ENCODE measurements at places on chromosomes 5 and 9. TPM values are rescaled to one million over a fixed set of nuclear protein-coding genes. Genes with fewer than 3 reads are reported as not detected.

The PHPT1 gene
- 112 TPM for total RNA-seq

The MSMP gene
- total RNA-seq, result not detected

The GZMA gene
- not detected for total RNA-seq

The TNIP1 gene
- 122 TPM for total RNA-seq

The TAF11L10 gene
- total RNA-seq, result not detected

The CORO2A gene
- 19.8 TPM for total RNA-seq

The CCL28 gene
- total RNA-seq, result 2.2 TPM

The MARCHF6 gene
- total RNA-seq, result 364 TPM

The DOCK8 gene
- 8.1 TPM for total RNA-seq

- no peak for DNase-seq
Observed at GRCh38 chr9:4098031-4098430, 201.8 kb downstream of the GLIS3 start.

DNA sequence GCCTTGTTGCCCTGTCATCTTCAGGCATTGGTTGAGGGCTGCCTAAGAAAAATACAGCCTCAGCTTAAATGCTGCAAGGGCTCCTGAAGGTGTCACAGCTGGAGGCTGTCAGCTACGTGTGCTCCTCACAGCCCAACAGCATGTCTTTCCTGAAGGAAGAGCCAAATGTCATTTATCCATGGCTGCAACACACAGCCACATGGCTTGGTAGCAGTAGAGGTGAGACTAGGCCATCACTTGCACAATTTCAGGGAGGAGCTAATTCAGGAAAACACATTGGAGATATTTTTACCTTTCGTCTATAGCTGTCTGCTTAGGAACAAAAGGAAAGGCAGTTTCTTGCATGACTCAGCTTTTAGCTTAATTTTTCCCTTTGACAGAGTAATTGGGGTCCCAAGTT is 260.7 kb downstream of the SYK start:
- peak; percentile 55 for DNase-seq

DNA sequence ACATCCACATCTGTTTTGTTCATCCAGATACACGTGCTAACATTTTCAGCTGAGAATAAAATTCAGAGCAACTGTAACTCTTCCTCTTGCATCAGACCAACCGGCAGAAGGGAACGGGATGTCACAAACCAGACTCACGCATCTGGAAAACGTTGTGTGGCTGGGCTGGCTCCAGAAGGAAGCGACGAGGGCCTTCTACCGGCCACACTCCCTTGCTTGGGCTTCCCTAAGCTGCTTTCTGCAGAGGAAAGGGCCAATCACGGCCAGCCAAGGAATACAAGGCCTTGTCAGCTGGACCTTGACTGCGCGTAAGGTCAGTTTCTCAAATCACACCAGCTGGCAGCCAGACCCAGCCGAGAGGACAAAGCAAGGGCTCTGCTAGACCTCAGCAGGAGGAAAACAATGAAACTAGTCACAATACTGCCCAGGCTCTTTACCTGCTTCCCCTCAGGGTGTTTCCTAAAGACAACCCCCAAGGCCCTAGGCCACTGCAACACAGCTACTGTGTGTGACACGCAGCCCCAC is 106.1 kb downstream of the THBS4 start:
- DNase-seq, result no peak

GRCh38 chr9:83299571-83299970 is 236.6 kb upstream of the RASEF start:
- DNase-seq, result peak; percentile 51

- no peak for DNase-seq
Observed at GRCh38 chr5:65050826-65051498, 282.2 kb downstream of the CWC27 start.

- DNase-seq, result no peak
Observed at GRCh38 chr5:74141053-74141452, 499.5 kb downstream of the ENC1 start.

- no peak for DNase-seq
Observed at GRCh38 chr5:124873188-124873587, 126.7 kb upstream of the ZNF608 start.

- DNase-seq, result no peak
Observed at GRCh38 chr9:109176386-109176785, 9.3 kb upstream of the FRRS1L start.

- DNase-seq, result peak; percentile 86
Observed at GRCh38 chr5:73605223-73606087, 20.5 kb upstream of the ARHGEF28 start.

DNA sequence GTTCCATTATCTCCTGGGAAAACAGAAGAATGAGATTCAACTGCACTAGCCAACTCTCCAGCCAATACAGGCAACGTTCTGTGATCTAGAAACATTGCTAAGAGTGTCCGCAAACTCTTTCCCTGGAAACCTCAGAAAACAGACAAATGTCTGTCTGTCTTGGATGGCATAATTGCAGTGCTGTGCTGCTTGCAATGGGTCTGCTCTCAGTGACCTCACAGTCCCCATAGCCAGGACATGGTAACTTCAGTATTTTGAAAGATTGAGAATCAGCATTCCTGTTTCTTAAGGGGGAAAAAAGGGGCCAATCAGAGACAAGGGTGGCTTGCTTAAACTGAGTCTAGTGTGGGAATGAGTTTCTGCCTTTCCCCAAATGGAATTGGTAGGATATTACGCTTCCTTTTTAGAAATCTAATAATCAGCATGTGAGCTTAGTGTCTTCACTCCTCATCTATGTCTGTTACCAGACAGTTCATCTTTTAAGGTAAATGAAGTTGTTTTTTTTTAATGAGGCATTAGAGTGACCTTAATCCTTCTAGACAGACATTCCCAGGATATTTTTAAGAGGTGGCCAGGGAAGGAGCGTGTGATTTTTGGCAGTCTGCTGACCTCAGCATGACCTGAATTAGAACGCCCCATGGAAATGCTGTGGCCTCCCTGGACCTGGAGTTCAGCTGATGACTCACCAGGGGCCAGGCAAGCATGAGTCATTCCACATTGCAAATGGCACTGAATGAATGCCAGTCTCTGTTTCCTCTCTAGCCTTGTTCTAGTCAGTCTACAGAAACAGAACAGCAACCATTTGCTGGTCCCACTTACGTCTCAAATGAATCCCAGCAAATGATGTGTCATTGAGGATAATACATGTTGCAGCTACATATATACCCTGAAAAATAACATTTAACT is 210.2 kb upstream of the ACTBL2 start:
- DNase-seq, result peak; percentile 86

DNA sequence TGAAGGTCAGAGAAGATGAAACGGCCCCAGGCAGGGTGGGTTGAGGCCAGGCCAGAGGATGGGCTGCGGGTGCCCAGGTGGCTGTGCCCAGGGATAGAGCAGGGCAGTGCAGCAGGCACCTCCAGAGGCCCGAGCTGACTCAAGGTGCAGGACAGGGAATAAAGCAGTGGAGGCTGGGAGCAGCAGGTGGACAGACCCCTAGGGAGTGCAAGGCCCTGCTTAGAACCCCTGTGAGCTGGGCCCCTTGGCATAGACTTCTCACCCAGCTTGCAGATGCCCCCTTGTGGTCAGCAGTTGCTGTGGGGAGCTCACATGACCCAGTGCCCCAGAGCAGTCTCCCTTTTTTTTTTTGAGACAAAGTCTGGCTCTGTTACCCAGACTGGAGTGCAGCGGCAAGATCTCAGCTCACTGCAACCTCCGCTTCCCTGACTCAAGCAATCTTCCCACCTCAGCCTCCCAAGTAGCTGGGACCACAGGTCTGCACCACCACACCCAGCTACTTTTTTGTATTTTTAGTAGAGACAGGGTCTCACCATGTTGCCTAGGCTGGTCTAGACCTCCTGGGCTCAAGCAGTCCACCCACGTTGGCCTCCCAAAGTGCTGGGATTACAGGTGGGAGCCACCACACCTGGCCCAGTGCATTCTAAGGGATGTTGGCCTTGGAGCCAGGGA is 118.8 kb downstream of the WNK2 start:
- DNase-seq, result peak; percentile 61

GRCh38 chr5:93078082-93079038 is 502.7 kb downstream of the NR2F1-AS1 start:
- peak; percentile 81 for DNase-seq
